ENCODE measurements at places on chromosomes 1 and 21. TPM values are rescaled to one million over a fixed set of nuclear protein-coding genes. Genes with fewer than 3 reads are reported as not detected.
A peak's percentile ranks its signal among the peaks of the same experiment; 100 is the strongest.

CD1B gene
- total RNA-seq, result not detected

- no peaks in the 10 kb centered on the region for H3K27me3 ChIP-seq
- H3K36me3 ChIP-seq, result peaks cover 22% of the 10 kb centered on the region
- no peak overlapping the region for H3K27ac ChIP-seq
- no peak overlapping the region for H3K4me3 ChIP-seq
Measured at GRCh38 chr1:20663969-20664715, 3.0 kb upstream of the DDOST start.

DNA sequence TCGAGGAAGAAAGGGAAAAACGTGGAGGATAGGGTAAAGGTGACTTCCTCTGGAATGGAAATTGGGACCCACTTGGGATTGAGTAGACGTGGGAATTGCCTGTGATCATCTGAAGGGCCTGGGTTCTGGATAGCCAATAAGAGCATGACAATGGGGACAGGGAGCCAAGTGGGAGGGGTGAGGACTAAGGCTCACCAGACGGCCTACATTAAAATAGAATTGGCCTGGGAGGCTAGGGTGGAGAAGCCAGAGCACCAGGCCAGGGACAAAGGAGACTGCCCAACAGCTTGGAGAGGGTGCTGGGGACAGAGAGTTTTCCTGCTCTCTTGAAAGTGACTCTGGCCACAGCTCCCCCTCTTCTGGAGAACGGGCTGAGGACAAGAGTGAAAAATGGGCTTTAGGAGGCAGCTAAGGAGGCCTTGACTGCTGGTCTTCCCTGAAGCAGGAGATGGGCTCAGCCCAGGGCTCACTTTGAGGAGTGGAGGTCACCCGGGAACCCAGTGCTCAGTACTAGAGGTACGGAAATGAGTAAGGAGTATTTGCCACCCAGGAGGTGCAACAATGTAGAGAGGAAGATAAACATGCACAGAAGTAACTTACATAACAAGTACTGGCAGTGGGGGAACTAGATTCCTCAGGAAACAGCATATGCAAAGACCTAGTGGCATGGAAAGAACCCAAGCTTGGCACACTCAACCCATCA lies 18.8 kb downstream of the INKA2 start:
- peaks cover 21% of the 10 kb centered on the region for H3K4me1 ChIP-seq
- H3K27ac ChIP-seq, result no peak overlapping the region

DNA sequence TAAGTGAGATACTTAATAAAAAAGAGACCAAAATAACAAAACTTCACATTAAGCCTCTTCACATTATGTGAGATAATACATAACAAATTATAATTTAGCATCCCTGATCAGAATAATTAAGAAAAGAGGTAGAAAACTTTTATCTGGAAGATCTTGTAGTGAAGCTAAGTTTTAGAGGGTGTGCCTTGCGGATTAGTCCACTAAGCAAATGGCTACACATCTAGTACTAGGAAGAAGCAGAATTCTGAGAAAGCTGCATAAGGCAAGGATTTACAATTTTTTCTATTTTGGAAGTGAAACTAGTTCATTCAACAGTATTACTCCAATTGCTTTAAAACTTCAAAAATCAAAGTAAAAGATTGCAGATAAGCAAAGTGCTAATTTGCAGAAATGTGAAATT lies 3.5 kb downstream of the YOD1 start:
- no peak overlapping the region for H3K4me3 ChIP-seq
- H3K36me3 ChIP-seq, result peaks cover 47% of the 10 kb centered on the region
- H3K4me1 ChIP-seq, result peaks cover 47% of the 10 kb centered on the region
- H3K27ac ChIP-seq, result no peak overlapping the region

GRCh38 chr1:26281971-26282370 lies 2.1 kb downstream of the SH3BGRL3 start:
- peaks cover 83% of the 10 kb centered on the region for H3K4me1 ChIP-seq
- H3K36me3 ChIP-seq, result peaks cover 39% of the 10 kb centered on the region

RRAGC gene
- 33.7 TPM for total RNA-seq

DNA sequence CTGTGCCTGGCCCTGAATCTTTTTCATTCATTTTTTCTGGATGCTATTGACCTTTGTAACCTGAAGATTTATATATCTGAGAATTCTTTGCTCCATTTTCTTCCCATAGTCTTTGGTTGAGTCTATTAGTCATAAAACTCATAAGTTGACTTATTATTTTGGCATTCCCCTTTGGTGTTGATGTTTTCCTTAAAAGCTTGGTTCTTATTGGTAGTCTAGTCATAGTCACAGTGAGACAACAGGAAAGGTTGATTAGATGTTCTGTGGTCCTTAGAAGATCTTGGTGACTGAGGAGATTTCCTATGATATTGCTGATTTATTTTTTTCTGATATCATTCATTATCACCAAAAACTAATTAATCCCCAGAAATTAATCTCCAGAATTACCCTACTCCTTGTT lies 86.2 kb downstream of the PTPRC start:
- H3K27me3 ChIP-seq, result no peaks in the 10 kb centered on the region
- no peak for DNase-seq
- H3K4me3 ChIP-seq, result no peak overlapping the region
- H3K36me3 ChIP-seq, result peaks cover 71% of the 10 kb centered on the region
- H3K27ac ChIP-seq, result peak overlapping the region; percentile 37

ATP1A2 gene
- not detected for total RNA-seq

- no peak overlapping the region for H3K27ac ChIP-seq
- no peaks in the 10 kb centered on the region for H3K36me3 ChIP-seq
- DNase-seq, result no peak
- H3K4me1 ChIP-seq, result peaks cover 23% of the 10 kb centered on the region
- no peaks in the 10 kb centered on the region for H3K27me3 ChIP-seq
Measured at GRCh38 chr1:155250246-155250632, 5.0 kb downstream of the ENTREP3 start.

- no peak for DNase-seq
- peaks cover 3% of the 10 kb centered on the region for H3K36me3 ChIP-seq
- H3K4me3 ChIP-seq, result no peak overlapping the region
- H3K4me1 ChIP-seq, result peaks cover 65% of the 10 kb centered on the region
- H3K27me3 ChIP-seq, result no peaks in the 10 kb centered on the region
Measured at GRCh38 chr1:206723462-206723804, 38.7 kb downstream of the MAPKAPK2 start.

ADORA1 gene
- not detected for total RNA-seq

DNA sequence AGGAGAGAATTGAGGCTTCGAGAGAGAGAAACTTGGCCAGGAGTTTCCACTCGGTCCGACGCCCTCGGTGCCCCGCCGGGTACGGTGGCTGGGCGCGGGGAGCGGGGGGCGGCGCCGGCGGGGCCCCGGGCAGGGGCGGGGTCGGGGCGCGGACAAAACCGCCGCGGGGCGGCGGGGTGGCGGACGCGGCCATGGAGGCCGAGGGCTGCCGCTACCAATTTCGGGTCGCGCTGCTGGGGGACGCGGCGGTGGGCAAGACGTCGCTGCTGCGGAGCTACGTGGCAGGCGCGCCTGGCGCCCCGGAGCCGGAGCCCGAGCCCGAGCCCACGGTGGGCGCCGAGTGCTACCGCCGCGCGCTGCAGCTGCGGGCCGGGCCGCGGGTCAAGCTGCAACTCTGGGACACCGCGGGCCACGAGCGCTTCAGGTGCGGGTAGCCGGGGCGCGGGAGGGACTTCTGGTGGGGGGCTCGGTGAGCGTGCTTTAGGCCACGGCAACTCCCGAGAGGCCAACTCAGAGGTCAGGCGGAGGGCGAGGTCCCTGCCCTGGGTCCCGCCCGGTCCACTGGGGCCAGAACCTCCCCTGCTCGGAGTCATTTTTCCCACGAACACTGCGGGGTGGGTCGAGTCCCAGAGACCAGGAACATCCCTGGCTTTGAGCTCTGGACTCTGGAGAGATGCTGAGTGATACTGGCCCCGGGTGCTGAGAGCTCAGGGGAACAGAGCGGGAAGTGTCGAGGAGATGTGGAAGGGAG lies 431 bp downstream of the RAB42 start:
- no peak overlapping the region for H3K27ac ChIP-seq
- H3K36me3 ChIP-seq, result no peaks in the 10 kb centered on the region
- H3K4me1 ChIP-seq, result peaks cover 11% of the 10 kb centered on the region

DNA sequence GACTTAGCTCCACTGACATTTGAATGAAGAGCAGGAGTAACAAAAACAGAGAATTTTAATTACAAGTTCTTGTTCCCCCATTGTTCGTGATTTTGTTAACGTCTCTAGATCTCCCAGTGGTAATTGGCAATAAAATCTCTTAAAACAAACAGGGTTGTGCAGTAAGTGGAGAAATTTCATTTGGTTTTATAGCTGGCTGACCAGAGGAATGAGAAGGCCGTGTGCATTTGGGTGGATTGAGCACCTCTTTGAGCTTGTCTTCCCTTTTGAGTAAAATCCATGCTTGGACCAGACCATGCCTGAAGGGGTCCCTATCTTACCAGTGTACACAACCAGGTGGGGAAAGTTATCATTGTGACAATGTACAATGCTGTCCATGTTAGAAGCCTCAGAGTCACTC lies 137.8 kb downstream of the HIVEP3 start:
- DNase-seq, result no peak
- H3K4me1 ChIP-seq, result peaks cover 7% of the 10 kb centered on the region
- no peaks in the 10 kb centered on the region for H3K36me3 ChIP-seq
- no peak overlapping the region for H3K4me3 ChIP-seq
- no peaks in the 10 kb centered on the region for H3K27me3 ChIP-seq

C1QB gene
- total RNA-seq, result not detected

PKLR gene
- not detected for total RNA-seq

- no peak for DNase-seq
- H3K4me3 ChIP-seq, result no peak overlapping the region
- H3K36me3 ChIP-seq, result no peaks in the 10 kb centered on the region
Measured at GRCh38 chr1:225485226-225485625, 57.4 kb upstream of the LBR start.

GRCh38 chr1:224433701-224434672 lies 610 bp downstream of the WDR26 start:
- H3K4me3 ChIP-seq, result peak overlapping the region; percentile 90
- DNase-seq, result peak; percentile 38
- H3K27ac ChIP-seq, result peak overlapping the region; percentile 73
- no peaks in the 10 kb centered on the region for H3K27me3 ChIP-seq

ADAMTS5 gene
- total RNA-seq, result not detected

DNA sequence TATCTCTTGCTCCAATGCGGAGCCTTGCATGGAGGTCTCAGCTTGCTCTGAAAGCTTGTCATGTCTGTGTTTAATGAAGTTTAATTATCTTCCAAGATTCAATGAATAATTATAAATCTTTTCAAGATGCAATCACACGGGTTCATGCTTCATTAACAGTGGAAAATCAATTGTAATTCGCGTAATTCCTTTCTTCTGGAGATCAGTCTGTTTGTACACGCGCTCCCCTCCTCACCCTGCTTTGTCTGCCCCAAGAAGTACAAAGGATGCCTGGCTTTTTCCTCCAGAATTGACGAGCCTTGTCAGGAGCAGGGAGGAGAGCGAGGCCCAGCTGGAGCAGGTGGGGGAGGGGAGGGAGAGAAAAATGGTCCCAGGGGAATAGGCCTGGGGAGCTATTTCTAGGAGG lies 65.0 kb upstream of the DISP3 start:
- no peaks in the 10 kb centered on the region for H3K4me1 ChIP-seq
- H3K27ac ChIP-seq, result no peak overlapping the region
- no peaks in the 10 kb centered on the region for H3K36me3 ChIP-seq
- H3K27me3 ChIP-seq, result peaks cover 17% of the 10 kb centered on the region
- DNase-seq, result no peak
- H3K4me3 ChIP-seq, result no peak overlapping the region

DNA sequence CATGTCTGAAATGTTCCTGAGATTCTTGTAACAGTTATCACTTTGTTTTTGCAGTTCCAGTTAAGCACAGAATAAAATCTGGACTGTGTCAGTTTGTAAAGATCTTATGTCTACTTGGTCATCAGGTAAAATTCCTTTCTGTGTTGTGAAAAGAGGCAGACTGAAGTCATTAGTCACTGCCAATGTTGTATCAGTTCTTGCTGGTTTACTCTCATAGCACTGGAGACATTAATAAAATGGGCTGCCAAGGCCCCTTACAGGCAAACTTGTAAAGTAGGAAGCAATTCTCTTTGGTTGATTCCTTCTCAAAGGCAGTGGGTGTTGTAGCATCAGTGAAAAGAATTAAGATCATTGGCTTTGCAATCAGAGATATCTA lies 61.4 kb upstream of the ST6GALNAC3 start:
- H3K4me3 ChIP-seq, result no peak overlapping the region
- H3K27me3 ChIP-seq, result peaks cover 3% of the 10 kb centered on the region
- no peak for DNase-seq
- no peak overlapping the region for H3K27ac ChIP-seq

GBP1 gene
- total RNA-seq, result 24.0 TPM

E2F2 gene
- total RNA-seq, result 3.4 TPM

XCL1 gene
- not detected for total RNA-seq

DNA sequence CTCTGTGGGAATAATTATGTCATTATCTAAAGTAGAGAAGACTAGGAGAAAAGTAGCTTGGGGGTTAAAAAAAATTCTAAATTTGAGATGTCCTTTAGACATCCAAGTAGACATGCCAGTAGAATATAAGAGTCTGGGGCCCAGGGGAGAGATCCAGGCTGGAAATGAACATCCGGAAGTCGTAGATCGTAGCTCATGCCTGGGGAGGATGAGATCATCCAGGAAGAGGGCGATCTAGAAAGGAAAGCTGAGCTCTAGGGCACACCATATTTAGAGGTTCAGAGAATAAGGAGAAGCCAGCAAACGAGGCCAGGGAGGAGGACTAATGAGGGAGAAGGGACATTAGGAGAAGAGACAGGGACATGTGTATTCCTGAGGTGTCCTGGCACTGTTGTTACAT lies 12.2 kb downstream of the NGF start:
- H3K27me3 ChIP-seq, result peaks cover 2% of the 10 kb centered on the region
- no peaks in the 10 kb centered on the region for H3K4me1 ChIP-seq
- H3K4me3 ChIP-seq, result no peak overlapping the region
- H3K36me3 ChIP-seq, result no peaks in the 10 kb centered on the region

- H3K27ac ChIP-seq, result no peak overlapping the region
- no peaks in the 10 kb centered on the region for H3K36me3 ChIP-seq
- no peak overlapping the region for H3K4me3 ChIP-seq
- peaks cover 16% of the 10 kb centered on the region for H3K27me3 ChIP-seq
Measured at GRCh38 chr1:162235241-162235800, 141.3 kb downstream of the SPATA46 start.

GRCh38 chr1:151837197-151837596 lies 2.4 kb downstream of the C2CD4D start:
- peaks cover 36% of the 10 kb centered on the region for H3K4me1 ChIP-seq
- H3K27ac ChIP-seq, result no peak overlapping the region
- peaks cover 3% of the 10 kb centered on the region for H3K27me3 ChIP-seq
- no peak for DNase-seq

- no peaks in the 10 kb centered on the region for H3K36me3 ChIP-seq
- no peak overlapping the region for H3K4me3 ChIP-seq
- H3K27me3 ChIP-seq, result peaks cover 26% of the 10 kb centered on the region
- DNase-seq, result no peak
Measured at GRCh38 chr1:8311068-8311718, 6.7 kb upstream of the SLC45A1 start.
